ENCODE measurements at places on chromosomes 13 and 19. TPM values are rescaled to one million over a fixed set of nuclear protein-coding genes. Genes with fewer than 3 reads are reported as not detected.

DNA sequence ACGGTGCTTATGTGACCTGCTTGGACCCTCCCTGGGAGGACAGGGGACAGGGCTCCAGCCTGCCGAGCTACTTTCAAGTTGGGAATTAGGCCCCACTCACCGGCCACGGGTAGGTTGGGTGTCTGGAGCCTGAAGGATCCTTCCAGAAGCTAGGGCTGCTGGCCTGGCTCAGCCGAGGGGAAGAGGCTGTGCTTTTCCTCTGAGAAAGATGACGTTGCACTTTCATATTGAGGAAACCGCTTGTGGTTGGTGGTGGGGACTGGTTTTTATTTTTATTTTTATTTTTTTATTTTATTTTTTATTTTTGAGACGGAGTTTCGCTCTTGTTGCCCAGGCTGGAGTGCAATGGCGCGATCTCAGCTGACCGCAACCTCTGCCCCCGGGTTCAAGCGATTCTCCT lies at the start of gene TMEM150B:
TMEM150B (minus strand) TSS at position 170 of the 400 bp plus-strand sequence. CDS start 4,305 bp downstream, outside the sequence.
- no peaks in the 10 kb centered on the region for H3K4me1 ChIP-seq
- no peak for DNase-seq
- no peak within 1 kb of the TSS for H3K27ac ChIP-seq
- no peaks in the 10 kb centered on the region for H3K36me3 ChIP-seq
- no peak within 1 kb of the TSS for H3K4me3 ChIP-seq

DNA sequence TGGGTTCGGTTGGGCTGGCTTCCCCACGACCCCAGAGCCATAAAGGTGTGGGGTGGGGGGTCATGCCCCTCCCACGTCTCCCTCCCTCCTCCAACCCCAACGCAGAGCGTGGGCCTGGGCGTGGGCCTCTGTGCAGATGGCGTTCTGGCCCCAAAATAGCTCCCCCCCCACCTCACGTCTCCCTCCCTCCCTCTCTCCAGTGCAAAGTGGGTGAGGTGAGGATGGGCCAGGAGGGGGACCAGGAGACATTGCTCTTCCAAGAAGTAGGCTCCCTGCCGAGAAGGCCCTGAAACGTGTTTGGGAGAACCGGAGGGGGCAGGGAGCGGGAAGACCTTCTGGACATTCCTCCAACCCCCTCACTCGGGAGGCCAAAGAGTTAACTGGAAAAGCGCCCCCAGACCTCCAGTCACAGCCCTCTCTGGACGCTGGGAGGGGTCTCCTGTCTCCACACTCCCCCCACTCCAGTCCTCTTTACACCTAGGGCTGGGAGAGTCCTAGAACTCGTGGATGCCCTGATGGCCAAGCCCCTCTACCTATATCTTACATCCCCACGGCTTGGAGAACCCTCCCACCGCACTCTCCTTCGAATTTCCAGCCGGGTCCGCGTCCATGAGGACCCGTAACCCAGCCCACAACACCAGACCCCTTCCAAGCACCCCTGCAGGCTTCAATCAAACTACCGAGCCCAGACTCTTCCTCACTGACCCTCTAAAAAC lies 855 bp downstream of the UNC13A start:
- no peaks in the 10 kb centered on the region for H3K4me1 ChIP-seq
- peaks cover 84% of the 10 kb centered on the region for H3K27me3 ChIP-seq
- H3K27ac ChIP-seq, result no peak overlapping the region
- H3K4me3 ChIP-seq, result no peak overlapping the region
- H3K36me3 ChIP-seq, result no peaks in the 10 kb centered on the region

Gene CABP5
- not detected for total RNA-seq

DNA sequence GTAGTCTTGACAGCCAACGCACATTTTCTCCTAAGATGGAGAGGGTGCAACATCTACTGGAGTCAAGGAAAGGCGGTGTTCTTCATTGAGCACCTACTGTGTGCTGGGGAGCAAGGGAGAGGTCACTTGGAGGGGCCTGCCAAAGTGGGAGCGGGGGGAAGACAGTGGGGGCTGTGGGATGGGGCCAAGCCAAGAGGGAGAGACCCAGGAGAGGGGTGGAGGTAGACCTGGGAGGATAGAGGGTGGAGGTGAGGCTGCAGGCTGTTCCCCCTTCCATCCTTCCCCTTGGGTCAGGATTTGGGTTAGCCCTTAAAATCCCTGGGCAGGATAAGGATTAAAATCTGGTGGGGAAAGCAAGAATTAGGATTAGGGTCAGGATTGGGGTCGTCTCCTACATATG lies 1.7 kb upstream of the PLPP2 start:
- peaks cover 22% of the 10 kb centered on the region for H3K4me1 ChIP-seq
- H3K36me3 ChIP-seq, result no peaks in the 10 kb centered on the region
- no peak for DNase-seq
- no peak overlapping the region for H3K27ac ChIP-seq
- peaks cover 3% of the 10 kb centered on the region for H3K27me3 ChIP-seq

DNA sequence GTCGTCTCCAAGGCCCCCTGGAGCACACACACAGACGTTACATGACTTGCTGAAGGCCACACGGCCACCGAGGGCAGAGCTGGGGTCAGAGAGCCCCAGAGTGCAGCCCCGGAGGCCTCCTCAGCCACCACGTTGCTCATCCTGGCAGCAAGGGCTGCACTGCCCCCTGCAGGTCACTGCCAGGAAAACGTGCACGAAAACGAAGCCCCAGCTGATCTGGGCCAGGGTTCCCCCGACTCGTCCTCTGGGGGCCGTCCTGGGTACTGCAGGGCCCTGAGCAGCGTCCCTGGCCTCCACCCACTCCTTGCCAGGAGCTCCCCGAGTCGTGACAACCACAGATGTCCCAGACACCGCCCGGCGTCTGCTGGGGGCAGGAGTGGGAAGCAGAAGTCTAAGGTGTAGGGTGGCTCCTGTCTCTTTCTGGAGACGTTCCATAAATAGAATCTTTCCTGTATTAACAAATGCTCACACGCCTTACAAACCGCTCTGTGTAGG lies 3.4 kb downstream of the TPGS1 start:
- H3K27ac ChIP-seq, result peak overlapping the region; percentile 98
- peaks cover 77% of the 10 kb centered on the region for H3K4me1 ChIP-seq
- H3K4me3 ChIP-seq, result peak overlapping the region; percentile 48
- H3K36me3 ChIP-seq, result no peaks in the 10 kb centered on the region
- H3K27me3 ChIP-seq, result no peaks in the 10 kb centered on the region

GRCh38 chr13:45178349-45179162 lies 22.3 kb downstream of the KCTD4 start:
- no peaks in the 10 kb centered on the region for H3K27me3 ChIP-seq
- peaks cover 2% of the 10 kb centered on the region for H3K4me1 ChIP-seq
- H3K4me3 ChIP-seq, result no peak overlapping the region
- DNase-seq, result no peak

GRCh38 chr19:35986664-35987570 lies 8.1 kb upstream of the SDHAF1 start:
- H3K36me3 ChIP-seq, result no peaks in the 10 kb centered on the region
- peak; percentile 12 for DNase-seq
- H3K27ac ChIP-seq, result no peak overlapping the region
- no peaks in the 10 kb centered on the region for H3K27me3 ChIP-seq

DNA sequence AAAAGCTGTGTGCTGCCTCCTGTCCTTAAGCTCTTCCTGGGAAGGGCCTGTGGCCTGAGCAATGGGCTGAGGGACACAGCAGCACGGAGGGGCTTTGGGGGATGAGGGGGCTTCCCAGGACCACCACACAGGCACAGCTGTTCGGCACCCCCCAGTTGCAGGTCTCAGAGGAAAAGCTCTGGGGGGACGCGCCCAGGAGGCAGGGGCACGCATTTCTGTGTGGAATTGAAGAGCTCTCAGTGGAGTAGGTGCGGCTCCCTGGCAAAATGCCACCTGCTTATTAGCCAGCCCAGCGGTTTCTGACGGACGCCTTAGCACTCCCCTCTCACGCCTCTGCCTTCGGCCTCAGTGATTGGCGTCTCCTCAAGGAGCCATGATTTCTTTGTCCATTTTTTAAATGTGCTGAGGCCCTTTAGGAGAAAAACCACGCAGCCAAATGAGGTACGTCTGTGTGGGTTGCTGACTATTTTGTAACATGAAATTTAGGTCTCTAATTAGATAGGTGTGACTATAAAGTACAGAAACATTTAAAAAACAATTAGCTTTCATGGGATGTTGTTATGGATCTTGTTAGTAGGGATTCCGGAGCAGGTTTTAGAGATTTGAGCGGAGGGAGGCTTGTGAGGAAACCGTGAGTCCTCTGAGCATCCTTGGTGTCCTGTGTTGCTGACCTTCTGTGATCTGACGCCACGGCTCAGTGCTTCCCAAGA lies 4.0 kb downstream of the MCF2L start:
- DNase-seq, result no peak
- peaks cover 8% of the 10 kb centered on the region for H3K27me3 ChIP-seq
- H3K36me3 ChIP-seq, result no peaks in the 10 kb centered on the region

- H3K27me3 ChIP-seq, result no peaks in the 10 kb centered on the region
- H3K27ac ChIP-seq, result no peak overlapping the region
- no peaks in the 10 kb centered on the region for H3K4me1 ChIP-seq
- no peak for DNase-seq
- H3K36me3 ChIP-seq, result no peaks in the 10 kb centered on the region
Measured at GRCh38 chr13:61777899-61778298, 362.2 kb upstream of the PCDH20 start.

DNA sequence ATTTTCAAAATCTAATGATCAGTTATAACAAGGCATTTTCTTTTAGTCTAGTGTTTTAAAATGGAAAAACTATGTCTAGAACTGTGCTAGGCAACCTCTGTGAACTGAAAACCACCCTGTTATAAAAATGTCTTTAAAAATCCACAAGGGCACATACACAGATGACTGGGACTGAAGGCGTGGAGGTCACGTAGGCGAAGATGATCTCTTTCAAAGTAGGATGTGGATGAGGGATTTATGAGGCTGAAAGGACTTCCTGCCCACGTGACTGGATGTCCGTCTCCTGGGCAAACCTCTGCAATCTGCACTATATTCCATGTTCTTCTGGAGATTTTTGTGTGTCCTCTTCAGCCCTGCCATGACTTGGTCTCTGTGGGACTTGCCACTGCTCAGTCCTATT lies 84.2 kb upstream of the ZNF536 start:
- DNase-seq, result no peak
- H3K4me1 ChIP-seq, result no peaks in the 10 kb centered on the region
- H3K36me3 ChIP-seq, result no peaks in the 10 kb centered on the region

- H3K36me3 ChIP-seq, result no peaks in the 10 kb centered on the region
- H3K27ac ChIP-seq, result no peak overlapping the region
Measured at GRCh38 chr13:102703726-102704035, 8.8 kb upstream of the METTL21C start.

GRCh38 chr13:85419611-85420010 lies 379.6 kb downstream of the SLITRK6 start:
- no peak overlapping the region for H3K4me3 ChIP-seq
- H3K27me3 ChIP-seq, result no peaks in the 10 kb centered on the region
- H3K4me1 ChIP-seq, result no peaks in the 10 kb centered on the region

Gene KLK14
- total RNA-seq, result 0.59 TPM
